Central memory CD4-positive, alpha-beta T cell (primary cell): ENCODE measurements at places on chromosomes 6 and 20.
A peak's percentile ranks its signal among the peaks of the same experiment; 100 is the strongest.

- no peak for DNase-seq
These were observed 6.3 kb downstream of the PRR18 start for GRCh38 chr6:166301611-166302529.

GRCh38 chr6:25971187-25971821, 8.7 kb downstream of the TRIM38 start:
- DNase-seq, result no peak

DNA sequence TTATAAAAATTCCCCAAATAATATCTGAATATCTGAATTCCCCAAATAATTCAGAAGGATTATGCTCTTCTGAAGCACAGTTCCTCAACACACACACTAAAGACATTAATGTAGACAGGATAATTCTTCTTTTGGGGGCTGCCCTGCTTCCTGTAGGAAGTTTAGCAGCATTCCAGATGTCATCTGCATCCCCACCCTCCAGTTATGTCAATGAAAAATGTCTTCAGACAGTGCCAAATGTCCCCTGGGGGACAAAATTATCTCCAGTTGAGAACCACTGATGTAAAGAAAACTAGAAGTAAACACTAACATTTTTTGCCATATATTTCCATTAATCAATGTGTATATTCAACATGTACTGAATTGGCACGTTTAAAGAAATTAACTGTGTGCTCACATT, 25.9 kb upstream of the NAA20 start:
- DNase-seq, result no peak

GRCh38 chr6:132934496-132934895, 120.1 kb downstream of the RPS12 start:
- DNase-seq, result no peak

DNA sequence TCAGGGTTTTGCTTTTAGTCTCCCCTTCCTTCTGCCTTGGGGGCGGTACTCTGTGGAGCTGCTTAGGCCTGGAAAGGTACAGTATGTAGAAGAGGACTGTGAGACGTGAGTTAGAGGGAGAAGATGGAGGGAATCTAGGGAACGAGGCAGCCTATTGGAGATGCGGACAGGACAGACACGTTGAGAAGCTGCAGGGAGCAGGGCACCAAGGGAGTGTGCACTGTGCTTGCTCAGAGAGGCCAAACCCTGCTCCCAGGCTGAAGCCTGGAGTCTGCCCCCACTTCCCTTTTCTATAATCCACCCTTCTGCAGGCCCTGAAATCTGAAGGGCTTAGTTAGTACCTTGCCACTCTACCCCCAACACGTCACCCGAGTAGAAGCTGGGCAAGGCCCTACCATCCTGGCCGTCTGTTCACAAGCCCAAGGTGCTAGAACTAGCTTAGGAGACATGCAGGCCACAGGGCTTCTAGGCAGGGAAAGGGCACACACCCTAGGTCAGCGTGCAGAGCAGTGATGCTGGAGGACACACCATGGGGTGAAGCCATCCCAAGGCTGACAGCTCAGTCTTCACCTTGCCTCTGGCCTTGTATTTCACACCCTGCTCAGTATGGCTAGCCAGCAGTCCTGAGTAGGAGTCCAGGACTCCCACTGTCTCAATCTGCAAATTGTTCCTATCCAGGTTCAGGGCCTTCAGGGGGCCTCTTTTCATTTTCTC, 6.9 kb downstream of the TP53INP2 start:
- no peak for DNase-seq

GRCh38 chr6:13303668-13304017, 24.7 kb downstream of the TBC1D7 start:
- no peak for DNase-seq

- no peak for DNase-seq
These were observed 689.4 kb upstream of the MAP3K7 start for GRCh38 chr6:91276315-91276714.

- no peak for DNase-seq
These were observed 87.9 kb downstream of the THBS2 start for GRCh38 chr6:169165561-169166300.

DNA sequence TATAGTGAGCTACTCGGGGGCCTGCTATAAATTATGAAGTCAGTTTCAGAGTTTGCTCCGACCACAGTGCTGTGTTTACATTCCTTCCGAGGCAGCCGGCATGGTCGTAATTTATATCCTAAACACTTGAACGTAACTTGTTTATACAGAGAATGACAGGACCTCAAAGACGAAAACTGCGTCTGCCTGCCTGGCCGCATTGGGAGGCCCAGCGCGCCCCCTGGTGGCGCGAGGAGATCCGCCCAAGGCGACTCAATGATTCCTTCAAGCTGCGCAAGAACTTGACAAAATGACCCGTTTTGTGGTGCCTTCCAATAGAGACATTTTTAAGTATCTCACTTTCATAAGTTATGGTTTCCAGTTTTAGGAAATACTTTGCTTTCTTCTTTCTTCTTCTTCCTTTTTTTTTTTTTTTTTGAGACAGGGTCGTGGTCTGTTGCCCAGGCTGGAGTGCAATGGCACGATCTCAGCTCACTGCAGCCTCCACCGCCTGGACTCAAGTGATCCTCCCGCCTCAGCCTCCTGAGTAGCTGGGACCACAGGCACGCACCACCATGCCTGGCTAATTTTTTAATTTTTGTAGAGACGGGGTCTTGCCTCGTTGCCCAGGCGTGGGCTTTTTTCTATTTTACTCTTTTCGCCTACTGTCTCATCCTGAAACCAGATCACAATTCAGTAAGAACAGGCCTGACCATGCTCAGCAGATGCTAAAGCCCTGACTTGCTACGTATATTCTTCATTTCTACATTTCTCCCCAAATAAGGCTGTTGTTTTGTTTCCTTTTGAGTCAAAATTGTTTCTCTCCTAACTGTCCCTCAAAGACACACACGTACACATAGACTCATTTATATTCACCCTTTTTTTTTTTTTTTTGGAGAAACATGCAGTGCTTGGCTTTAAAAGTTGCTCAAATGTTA, 7.8 kb downstream of the FOXF2 start:
- peak; percentile 49 for DNase-seq

DNA sequence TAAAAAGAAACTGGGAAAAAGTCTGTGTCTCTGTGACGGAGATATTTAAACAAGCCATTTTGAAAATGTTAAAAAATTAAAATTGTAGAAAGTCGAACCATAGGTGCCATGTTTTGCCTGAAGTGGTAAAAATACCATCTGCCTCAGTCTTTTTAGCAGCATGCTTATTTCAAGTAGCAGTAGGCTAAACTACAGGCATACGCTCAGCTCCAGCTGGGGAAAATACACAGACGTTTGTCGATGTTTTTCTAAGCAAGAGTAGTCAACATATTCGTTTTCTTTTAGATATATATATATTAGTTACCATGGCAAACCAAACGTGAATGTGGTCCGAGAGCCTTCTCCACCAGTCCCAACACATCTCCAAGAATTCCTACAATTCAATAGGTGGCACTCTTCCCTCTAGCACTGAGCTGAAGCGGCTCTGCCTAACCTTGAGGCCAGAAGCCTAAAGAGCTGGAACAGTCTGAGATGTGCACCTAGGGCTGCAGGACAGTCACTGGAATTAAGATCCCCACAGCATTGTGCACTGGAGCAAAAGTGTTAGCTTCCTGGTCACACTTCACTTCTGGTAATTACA, 70.2 kb upstream of the BEND3 start:
- DNase-seq, result no peak

GRCh38 chr6:146651482-146651863, 52.7 kb downstream of the ADGB start:
- no peak for DNase-seq

- no peak for DNase-seq
These were observed 9.9 kb downstream of the SERPINB6 start for GRCh38 chr6:2961506-2961905.

DNA sequence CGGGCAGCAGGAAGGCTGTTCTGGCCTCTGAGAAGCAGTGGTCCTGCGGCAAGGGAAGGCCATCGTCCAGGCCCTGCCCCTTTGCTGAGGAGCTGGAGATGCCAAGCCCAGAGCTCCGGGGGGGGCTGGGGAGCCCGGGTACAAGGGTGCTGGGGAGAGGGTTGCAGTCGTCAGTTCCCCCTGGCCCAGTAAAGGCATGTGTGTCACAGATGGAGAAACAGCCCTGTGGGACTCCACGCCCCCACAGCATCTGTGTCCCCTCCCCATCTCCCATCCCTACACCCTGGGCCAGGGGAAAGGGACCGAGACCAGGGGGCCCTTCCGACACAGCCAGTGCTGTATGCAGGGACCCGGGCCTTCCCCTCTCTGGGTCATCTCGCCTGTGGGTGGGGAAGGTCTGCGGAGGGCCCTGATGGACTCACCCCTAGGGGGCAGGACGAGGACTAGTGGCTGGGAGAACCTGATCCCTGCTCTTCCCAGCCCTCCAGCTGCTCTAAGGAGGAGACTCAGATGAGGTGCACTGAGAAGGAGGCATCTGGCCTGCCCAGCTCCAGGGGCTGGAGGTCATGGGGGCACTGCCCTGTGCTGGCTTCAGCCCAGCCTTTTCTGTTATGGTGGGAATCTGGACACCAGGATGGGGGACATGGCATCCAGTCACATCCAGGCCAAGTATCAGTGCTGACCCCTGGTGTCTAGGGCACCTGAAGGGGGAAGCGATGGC, 609 bp downstream of the MYL9 start:
- no peak for DNase-seq

DNA sequence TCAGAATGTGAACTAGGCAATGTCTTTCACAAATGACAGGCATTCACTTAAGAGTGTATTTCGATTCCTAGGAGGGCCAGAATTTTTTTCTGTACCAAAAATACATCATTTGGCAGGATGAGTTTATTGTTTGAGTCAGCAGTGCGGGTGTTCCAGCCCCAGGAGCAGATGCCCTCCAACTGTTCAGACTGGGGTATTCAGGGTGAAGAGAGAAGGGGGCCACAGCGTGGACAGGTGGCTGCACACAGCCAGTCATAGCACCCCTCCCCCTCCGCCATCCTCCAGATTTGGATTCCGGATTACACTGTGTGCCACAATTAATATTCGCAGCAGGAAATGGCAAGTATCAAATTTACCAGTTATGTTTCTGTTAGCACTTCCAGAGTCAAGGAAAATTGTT, 38.6 kb downstream of the RIPOR2 start:
- no peak for DNase-seq

- no peak for DNase-seq
These were observed 613.5 kb downstream of the PHF3 start for GRCh38 chr6:64249115-64249514.

GRCh38 chr6:168890981-168891365, 362.7 kb downstream of the THBS2 start:
- DNase-seq, result no peak

DNA sequence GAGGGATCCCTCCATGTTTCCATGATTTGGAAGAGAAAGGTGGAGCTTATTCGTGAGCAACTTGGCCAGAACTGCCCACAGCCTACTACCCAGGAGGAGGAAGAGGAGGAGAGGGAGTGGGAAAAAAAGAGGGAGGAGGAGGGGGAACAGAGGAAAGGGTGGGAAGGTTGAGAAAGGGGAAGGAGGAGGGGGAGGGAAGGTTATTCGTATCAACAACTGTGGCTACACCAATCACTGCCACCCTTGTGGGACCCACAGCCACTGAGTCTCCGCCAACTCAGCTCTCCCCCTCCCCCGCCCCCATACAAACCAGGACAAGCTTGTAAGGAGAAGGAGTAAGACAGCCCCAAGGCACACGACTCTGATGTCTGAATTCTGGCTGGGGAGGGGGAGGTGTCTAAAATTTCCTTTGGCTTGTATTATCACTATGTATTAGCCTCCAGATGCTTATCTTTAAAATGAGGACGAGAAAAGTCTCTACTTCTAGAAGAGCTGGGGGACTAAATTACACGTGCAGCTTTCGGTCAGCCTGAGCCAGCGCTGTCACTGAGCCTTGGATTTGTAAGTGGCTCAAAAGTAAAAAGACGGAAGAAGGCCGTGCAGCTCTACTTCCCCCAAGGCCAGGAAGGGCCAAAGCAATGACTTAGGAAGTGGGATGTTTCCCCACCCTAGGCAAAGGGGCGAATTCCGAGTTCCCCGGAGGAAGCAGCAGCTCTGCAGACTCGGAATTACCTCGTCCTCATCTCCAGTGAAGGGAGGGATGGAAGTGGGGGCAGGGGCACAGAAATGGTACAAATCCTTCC, 1.0 kb downstream of the FKBP1A start:
- no peak for DNase-seq

- no peak for DNase-seq
These were observed 106.1 kb upstream of the GLP1R start for GRCh38 chr6:38942442-38942841.

GRCh38 chr20:44583157-44583556, 778 bp downstream of the PKIG start:
- DNase-seq, result no peak

- DNase-seq, result no peak
These were observed 265.9 kb downstream of the COL12A1 start for GRCh38 chr6:74939721-74940620.

DNA sequence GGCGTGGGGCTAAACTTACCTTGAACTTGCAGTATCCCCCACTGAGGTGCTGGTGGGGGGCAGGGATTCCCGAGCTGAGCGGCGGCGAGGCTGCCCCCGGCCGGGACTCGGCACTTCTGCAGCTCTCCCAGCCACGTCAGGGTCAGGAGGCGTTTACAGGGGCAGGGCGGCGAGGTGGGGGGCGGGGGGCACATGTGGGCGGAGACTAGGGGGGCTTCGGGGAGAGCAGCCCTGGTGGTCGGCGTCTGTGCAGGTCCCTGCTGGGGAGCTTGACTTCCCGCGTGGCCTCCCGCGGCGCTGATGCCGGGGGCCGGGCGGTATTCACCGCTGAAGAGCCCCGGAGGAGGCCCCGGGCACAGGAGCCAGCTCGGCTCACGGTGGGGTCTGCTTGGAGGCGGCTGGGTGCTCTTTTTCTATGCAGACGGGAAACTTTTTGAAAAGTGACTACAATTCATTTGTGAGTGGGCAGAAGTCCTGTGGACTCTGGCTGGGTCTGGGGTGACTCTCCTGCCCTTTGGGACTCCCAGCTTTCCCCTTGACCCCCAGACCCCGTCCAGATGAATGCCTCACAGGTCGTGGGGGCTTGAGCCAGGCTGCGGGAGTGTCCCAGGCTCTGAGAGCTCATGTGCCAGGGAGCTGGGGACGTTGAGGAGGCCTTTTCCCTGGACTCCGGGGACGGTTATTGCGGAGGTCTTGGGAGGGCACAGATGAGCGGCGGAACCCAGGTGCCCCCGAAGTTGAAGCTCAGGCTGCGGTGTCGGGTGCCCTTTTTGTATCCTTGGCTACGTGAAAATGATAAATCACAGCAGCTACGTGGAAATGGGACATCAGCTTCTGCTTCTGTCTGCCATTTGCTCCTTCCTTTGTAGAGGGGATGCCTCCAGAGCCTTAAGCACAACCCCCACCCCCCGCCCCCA, 75.9 kb upstream of the GATA5 start:
- no peak for DNase-seq

DNA sequence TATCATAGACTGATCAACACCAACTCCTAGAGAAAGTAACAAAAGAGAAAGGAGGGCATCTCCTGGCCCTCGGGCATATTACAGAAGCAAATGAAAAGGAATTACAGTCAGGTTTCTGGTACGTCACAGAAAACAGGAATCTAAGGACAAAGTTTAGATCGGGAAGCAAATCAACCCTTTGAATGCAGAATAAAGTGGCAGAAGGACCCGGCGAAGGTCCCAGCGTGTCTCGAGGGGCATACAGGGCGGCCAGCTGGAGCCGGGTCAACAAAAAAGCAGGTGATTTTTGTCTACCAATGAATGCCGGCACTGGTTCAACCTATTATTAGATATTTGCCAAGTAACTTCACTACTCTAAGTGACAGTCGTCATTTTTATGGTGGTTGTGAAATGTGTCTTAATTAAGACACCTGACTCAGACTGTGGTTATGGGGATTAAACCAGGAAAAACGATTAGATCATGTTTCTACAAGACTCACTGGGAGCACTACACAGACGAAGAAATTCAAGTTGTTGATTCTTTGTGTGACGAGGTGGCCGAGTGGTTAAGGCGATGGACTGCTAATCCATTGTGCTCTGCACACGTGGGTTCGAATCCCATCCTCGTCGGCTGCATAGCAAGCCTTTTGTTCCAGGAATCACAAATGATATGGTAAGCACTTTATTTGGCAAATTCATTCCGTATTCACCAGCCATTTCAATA, 12.4 kb upstream of the ZSCAN9 start:
- DNase-seq, result no peak
